Common myeloid progenitor, CD34-positive (primary cell): ENCODE measurements at places on chromosomes 1 and 21.

DNA sequence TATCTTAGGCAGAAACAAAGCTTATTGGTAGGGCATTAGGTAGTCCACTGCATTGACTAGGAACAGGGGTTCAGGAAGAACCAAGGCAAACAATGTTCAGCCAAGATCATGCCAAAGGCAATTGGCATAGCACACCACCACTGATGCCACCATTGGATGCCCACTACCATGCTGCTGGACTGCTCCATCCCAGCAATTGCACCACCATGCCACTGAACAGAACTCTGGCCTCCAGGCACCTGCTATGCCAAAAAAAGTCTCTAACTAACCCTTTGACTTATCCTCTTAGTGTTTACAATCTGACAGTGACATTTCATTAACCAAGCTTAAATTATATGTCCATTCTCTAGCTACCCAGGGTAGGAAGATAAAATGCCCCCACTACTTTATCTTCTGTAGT, 509.6 kb upstream of the CAMK1G start:
- no peak for DNase-seq

DNA sequence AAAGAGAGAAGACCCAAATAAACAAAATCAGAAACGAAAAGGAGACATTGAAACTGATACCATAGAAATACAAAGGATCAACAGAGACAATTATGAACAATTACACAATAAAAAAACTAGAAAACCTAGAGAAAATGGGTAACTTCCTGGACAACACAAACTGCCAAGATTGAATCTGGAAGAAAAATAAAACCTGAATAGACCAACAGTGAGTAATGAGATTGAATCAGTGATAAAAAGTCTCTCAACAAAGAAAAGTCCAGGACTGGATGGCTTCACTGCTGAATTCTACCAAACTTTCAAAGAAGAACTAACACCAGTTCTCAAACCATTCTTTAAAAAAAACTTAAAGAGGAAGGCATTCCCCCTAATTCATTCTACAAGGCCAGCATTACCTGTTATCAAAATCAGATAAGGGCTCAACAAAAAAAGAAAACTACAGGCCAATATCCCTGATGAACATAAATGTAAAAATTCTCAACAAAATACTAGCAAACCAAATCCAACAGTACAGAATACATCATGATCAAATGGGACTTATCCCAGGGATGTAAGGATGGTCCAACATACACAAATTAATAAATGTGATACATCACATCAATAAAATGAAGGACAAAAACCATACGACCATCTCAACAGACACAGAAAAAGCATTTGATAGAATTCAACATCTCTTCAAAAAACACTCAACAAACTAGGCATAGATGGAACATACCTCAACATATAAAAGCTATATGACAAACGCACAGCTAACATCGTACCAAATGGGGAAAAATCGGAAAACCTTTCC, 119.9 kb downstream of the ACBD6 start:
- no peak for DNase-seq

- DNase-seq = no peak
Measured at GRCh38 chr1:150576367-150576711, 3.1 kb downstream of the MCL1 start.

DNA sequence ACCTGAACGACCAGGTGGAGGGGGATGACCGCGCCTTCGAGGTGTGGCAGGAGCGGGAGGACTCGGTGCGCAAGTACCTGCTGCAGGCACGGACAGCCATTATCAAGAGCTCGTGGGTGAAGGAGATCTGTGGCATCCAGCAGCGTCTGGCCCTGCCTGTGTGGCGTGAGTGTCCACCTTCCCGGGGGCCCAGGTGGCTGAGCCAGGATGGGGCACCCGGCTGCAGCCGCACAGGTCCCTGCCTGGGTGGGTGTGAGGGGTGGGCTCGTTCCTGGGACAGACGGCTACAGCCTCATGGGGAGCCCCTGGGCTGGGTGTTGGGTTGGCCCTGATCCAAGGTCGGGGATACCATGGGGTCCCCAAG, 65.2 kb downstream of the TRIM11 start:
- no peak for DNase-seq
